ENCODE measurements at places on chromosomes 5 and 9. TPM values are rescaled to one million over a fixed set of nuclear protein-coding genes. Genes with fewer than 3 reads are reported as not detected.

DNA sequence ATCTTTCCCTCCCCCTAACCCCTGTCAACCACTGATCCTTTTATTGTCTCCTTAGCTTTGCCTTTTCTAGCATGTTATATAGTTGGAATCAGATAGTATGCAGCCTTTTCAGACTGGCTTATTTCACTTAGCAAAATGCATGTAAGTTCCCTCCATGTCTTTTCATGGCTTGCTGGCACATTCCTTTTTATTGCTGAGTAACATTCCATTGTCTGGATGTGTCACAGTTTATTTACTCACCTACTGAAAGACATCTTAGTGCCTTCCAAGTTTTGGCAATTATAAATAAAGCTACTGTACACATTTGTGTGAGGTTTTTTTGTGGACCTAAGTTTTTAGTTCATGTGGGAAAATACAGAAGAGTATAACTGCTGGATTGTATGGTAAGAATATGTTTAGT lies 230.1 kb downstream of the PBX3 start:
- no peaks in the 10 kb centered on the region for H3K4me1 ChIP-seq
- H3K36me3 ChIP-seq, result peaks cover 21% of the 10 kb centered on the region
- no peak for DNase-seq
- no peaks in the 10 kb centered on the region for H3K27me3 ChIP-seq
- H3K27ac ChIP-seq, result no peak overlapping the region

DNA sequence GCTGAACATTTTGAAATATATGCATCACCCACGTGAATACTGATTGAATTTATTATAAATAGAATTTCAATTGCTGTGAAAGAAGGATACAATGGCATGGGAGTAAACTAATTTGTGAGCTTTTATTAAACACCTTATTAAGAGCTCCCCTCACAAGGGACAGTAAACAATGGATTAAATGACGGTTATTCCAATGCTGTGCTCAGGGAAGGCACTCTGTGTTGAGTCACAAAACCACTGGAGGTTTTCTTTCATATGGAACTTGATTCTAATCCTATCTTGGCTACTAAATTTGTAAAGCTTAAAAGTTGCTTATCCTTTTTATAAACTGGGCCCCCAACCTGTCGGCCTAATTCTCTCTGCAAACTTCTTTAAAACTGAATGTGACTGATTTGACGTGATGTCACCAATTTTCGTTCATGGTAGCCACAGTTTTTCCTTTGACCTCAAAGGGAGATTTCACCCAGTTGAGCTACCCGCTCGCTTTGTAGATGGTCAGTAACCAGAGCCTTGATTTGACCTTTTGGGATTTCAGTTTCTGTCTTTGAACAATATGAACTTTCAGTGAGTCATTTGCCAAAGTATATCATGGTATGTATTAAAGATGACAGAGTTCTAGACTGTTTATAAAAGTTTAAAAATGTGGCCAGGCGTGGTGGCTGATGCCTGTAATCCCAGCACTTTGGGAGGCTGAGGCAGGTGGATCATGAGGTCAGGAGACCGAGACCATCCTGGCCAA lies 61.3 kb upstream of the PIK3R1 start:
- H3K27me3 ChIP-seq, result no peaks in the 10 kb centered on the region
- no peaks in the 10 kb centered on the region for H3K4me1 ChIP-seq
- no peak overlapping the region for H3K27ac ChIP-seq
- H3K4me3 ChIP-seq, result no peak overlapping the region
- no peaks in the 10 kb centered on the region for H3K36me3 ChIP-seq
- no peak for DNase-seq

Gene ITGA2
- total RNA-seq, result 3.2 TPM

Gene PCDHGA11
- total RNA-seq, result 2.7 TPM

Gene PCA3
- total RNA-seq, result not detected

Gene BRD3OS
- 16.4 TPM for total RNA-seq

Data from H9 (cell line).